Sciatic nerve (tissue), 2 donors: ENCODE measurements at places on chromosomes 6 and 20. TPM values are rescaled to one million over a fixed set of nuclear protein-coding genes. Genes with fewer than 3 reads are reported as not detected.

The OR2B6 gene
- not detected for total RNA-seq

The SLC35F1 gene
- total RNA-seq: 24.6 TPM

The ANGPT4 gene
- 0.27 TPM for total RNA-seq

- no peak for DNase-seq
Measured at GRCh38 chr6:139369068-139369467, 5.4 kb downstream of the CITED2 start.

GRCh38 chr6:38567436-38567835 is 72.3 kb downstream of the BTBD9 start:
- peak; percentile 89 for DNase-seq

DNA sequence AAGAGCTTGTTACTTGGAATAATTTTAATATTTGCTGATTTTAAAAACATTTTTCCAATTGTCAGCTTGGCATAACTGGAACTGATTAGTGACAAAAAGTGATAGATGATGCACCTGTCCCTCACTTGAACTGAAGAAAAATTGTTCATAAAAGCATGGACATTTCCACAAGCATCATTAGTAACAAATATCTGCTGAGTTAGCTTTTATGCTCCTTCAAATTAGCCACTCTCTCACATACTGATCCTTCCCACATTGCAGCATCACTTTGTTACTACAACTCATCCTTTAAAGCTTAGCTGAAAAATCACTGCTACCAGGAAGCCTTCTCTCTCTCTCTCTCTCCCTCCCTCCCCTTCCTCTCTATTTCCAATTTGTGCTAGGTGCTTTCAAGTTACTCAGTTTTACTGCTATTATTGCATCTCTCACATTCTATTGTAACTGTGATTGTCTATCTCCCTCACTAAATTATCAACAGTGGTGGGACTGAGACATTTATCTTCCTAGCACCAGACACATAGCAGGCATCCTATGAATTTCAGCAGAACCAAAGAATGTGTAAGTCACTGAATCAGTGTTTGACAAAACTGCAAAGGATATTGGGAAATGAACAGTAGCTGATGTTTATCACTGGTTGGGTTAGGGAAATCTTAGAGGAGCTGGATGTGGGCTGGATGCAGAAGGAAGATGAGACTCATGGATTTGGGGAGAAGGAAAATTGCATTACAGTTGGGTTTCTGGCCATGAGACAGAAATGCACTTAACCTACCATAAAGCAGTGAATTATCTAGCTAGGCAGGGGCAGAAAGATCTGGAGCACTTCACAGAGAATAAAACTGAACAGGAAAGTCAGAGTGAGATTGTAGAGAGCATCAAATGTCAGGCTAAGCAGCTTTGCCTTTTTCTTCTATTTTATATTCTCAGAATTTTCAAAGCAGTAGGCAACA is 128.4 kb upstream of the PLN start:
- DNase-seq: no peak

DNA sequence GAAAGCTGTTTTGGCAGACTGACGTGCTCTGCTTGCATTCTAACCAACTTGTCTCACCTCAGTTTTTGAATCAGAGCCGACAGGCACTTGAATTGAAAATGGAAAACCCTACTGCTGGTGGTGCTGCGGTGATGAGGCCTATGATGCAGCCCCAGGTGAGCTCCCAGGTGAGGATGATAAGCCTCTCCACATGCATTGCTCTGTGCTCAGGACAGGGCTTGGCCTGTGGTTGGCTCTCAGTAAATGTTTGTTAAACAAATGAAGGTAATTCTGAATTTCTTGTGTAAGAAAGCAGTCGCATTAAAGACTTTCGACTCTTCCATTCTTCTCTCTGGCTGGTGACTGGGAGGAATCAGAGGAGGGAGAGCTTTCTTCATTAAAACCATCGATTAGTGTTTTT is 136.3 kb downstream of the SULF2 start:
- no peak for DNase-seq

GRCh38 chr20:46020555-46020954 is 8.5 kb upstream of the SLC12A5 start:
- DNase-seq: no peak
